ENCODE measurements at places on chromosomes 3 and 15.
A peak's percentile ranks its signal among the peaks of the same experiment; 100 is the strongest.

GRCh38 chr3:183252973-183253527 is at the start of gene B3GNT5:
Gene B3GNT5, plus strand, starts transcription at chr3:183253253. Its CDS starts 16,546 bp downstream, at chr3:183269799.
- no peak for DNase-seq

- DNase-seq = no peak
Observed at GRCh38 chr3:4680227-4680691, 187.1 kb downstream of the ITPR1 start.

- no peak for DNase-seq
Observed at GRCh38 chr3:154486949-154487348, 57.0 kb upstream of the GPR149 start.

- DNase-seq = no peak
Observed at GRCh38 chr3:44234648-44235268, 6.9 kb upstream of the TOPAZ1 start.

DNA sequence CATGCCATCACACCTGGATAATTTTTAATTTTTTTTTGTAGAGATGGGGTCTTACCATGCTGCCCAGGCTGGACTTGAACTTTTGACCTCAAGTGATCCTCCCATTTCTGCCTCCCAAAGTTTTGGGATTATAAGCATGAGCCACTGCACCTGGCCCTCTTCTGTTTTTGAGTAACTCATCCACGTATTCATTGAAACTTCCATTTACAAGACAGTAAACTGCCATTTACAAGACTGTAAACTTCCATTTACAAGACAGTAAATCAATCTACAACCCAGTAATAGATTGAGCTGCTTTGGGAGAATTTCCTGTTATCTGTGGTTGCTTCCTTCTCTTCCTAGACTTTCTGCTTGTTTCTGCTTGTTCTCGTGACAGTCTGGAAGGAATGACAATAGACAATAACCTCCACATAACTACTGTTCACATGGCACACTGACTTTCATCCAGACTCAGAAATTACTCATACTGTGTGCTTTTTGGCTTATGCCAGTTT is 114.7 kb upstream of the CCNL1 start:
- no peak for DNase-seq

GRCh38 chr15:57235873-57236272 is 140.4 kb upstream of the CGNL1 start:
- DNase-seq = peak; percentile 87

DNA sequence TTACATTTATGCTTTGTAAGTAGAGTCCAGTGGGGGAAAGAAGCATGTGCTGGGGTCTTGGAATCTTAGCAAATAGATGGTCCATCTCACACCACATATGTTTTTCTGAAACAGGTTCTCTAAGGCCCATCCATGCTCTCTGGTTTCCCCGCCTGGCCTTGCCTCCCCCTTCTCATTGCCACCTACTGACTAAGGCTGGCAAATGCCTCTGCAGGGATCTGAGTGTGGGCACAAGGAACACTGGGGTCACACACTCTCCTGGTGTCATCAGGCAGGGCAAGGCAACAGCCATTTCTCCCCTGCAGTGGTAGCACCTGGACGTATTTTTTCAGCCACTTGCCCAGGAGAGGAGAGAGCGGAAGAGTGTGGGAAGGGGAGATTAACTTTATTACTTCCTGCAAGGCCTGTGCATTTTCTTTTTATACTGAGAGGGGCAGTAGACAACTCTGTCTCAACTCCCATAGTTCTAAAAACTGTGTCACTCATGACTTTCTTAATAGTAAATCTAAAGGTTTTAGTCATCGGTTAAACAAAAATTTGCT is 804.2 kb upstream of the NECTIN3 start:
- DNase-seq = no peak

DNA sequence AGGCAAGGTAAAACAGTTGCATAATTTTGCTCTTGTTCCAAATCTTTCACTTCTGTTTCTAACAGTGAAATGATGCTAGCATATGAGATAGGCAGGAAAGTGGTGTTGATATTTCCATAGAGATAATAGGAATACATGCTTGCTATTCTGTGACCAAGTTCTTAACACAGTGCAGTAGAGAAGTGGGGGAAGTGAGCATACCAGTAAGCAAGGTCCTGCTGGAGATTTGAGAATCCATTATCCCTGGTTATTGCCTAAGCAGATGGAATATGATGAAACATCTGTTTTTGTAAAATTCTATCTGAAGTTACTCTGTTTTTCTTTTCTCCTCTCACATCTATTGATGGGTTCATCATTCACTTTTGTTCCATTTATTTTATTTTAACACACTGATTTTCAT is 28.7 kb downstream of the USP8 start:
- no peak for DNase-seq

- DNase-seq = no peak
Observed at GRCh38 chr15:82047453-82048400, 1.9 kb upstream of the MEX3B start.

DNA sequence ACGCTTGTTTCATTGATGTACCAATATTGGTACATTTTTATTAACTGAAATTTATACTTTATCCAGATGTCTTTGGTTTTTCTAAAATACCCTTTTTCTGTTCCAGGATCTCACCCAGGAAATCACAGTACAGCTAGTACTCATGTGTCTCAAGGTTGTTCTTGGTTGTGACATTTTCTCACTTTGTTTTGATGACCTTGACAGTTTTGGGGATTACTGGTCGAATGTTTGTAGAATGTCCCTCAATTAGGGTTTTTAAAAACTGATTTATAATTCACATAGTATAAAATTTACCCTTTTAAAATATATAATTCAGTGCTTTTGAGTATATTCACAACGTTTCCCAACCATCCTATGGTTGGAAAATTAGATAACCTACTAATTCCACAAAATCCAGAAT is 6.3 kb upstream of the SNRPN start:
- DNase-seq = no peak

GRCh38 chr3:171561596-171562323 is 101.6 kb upstream of the TNIK start:
- no peak for DNase-seq

- DNase-seq = peak; percentile 87
Observed at GRCh38 chr3:123723522-123724168, 138.8 kb upstream of the HACD2 start.

DNA sequence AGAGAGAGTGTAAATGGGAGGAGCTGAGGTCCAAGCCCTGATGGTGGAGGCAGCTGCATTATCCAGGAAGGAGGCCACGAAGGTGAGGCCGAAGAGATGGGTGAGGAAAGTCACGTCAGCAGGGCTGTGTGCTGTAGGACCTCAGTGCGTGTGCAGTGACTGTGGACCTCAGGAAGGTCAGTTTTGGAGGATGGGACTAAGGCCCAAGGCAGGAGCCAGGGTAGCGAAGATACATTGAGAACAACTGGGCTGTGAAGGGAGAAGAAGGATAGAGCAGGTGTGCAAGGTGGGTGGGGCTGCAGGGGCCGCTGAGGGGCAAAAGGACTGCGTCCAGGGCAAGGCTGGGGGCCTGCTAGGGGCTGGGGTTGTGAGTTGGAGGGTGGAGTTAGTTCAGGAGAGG is 4.9 kb downstream of the KLHL40 start:
- no peak for DNase-seq

DNA sequence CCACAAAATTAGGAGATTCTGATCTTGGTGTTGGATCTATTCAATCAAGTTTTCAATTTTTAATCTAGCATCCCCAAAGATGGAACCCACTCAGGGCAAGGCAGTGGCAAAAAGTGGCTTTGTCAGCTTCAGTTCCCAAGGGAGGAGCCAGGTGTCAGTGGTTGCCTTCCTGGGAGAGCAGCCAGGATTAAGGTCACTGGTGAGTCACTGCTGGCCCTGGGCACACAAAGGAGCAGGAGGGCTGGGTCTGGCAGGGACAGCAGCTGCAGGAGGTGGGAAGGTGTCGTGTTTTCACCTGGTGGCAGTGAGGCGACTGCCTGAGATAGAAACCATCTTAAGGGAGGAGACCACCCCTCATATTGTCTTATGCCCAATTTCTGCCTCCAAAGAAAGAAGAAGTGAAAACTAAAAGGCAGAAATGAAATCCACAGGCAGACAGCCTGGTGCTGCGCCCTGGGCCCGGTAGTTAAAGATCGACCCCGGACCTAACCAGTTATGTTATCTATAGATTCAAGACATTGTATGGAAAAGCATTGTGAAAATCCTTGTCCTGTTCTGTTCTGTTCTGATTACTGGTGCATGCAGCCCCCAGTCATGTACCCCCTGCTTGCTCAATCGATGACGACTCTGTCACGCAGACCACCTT is 5.9 kb upstream of the KLHL25 start:
- DNase-seq = peak; percentile 56

- no peak for DNase-seq
Observed at GRCh38 chr3:128338536-128339330, 128.0 kb downstream of the DNAJB8 start.

DNA sequence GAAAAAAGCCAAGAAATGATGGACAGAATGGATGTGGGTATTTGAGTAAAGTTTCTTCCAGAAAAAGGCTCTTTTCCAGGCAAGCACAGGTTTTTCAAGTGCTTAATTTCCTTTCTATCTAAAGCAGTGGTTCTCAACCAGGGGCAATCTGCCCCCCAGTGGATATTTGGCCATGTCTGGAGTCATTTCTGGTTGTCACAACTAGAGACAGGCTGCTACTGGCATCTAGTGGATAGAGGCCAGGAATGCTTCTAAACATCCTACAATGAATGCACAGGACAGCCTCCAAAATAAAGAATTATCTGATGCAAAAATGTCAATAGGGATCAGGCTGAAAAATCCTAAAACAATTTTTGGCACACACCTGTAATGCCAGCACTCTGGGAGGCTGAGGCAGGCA is 23.9 kb downstream of the SEC22C start:
- DNase-seq = no peak

DNA sequence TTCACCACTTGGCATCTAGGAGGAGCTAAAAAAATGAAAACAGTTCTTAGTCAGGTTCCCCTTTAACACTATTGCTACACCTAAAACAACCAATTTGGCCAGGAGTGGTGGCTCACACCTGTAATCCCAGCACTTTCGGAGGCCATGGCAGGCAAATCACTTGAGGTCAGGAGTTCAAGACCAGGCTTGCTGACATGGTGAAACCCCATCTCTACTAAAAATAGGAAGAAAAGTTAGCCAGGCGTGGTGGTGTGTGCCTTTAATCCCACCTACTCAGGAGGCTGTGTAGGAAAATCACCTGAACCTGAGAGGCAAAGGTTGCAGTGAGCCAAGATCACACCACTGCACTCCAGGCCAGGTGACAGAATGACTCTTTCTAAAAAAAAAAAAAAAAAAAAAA is 124.1 kb downstream of the DGKG start:
- no peak for DNase-seq

GRCh38 chr15:36428102-36428845 is 151.2 kb upstream of the CDIN1 start:
- no peak for DNase-seq

DNA sequence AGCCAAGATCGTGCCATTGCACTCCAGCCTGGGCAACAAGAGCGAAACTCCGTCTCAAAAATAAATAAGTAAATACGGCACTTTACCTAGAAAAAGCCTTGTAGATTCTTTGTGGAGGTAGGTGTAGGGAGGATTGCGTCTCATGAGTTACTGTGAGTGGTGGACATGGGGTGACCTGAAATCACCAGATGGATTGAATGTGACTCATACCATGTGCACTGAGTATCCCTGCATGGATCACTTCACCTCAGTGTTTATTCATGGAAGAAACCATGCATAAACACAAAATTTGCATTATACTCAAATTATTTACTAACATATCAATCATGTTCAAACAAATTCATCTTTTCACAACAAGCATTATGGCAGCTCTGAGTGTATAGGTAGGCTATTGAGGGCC is 55.9 kb downstream of the MRPS25 start:
- DNase-seq = no peak

GRCh38 chr3:128556907-128557306 is 63.9 kb upstream of the GATA2 start:
- DNase-seq = no peak

DNA sequence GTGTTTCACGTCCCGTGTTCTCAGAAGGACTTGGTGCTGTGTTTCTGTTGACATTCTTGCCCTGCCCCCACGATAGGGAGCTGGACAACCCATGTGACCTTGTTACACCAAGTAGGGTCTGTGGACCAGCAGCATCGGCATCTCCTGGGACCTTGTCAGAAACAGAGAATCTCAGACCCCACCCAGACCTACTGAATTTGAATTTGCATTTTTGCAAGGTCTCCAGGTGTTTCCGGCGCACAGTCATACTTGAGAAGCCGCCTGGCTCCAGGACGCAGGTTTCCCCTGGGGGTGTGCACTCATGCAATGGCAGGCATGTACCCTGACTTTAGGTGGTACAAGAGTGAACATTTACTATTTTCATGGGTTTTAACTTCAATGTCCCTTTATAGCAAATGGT is 117.9 kb downstream of the TLE3 start:
- DNase-seq = no peak

- no peak for DNase-seq
Observed at GRCh38 chr3:172289583-172289982, 158.7 kb downstream of the GHSR start.

DNA sequence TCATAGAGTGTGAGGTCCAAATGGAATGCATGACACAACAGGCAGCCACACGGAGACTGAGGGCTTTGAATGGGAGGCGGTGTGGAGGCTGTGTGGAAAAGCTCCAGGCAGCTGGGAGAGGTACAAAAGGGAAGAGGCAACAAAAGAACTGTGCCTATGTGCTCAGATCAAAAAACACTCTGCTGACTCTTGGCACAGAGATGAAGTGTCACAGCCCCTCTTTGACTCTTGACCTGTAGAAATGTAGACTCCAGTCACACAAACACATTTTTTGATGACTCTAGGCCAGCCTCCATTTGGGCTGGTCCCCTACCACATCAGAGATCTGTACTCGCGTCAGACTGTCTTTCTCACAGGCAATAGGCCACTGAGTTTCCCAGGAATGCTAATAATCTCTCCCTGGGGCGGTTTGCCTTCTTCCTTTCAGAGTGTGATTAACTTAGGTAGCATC is 456.0 kb downstream of the TUSC7 start:
- DNase-seq = no peak

GRCh38 chr3:65033576-65033975 is 345.8 kb upstream of the ADAMTS9 start:
- DNase-seq = no peak

- DNase-seq = no peak
Observed at GRCh38 chr15:83012076-83012426, 612 bp upstream of the C15orf40 start.

DNA sequence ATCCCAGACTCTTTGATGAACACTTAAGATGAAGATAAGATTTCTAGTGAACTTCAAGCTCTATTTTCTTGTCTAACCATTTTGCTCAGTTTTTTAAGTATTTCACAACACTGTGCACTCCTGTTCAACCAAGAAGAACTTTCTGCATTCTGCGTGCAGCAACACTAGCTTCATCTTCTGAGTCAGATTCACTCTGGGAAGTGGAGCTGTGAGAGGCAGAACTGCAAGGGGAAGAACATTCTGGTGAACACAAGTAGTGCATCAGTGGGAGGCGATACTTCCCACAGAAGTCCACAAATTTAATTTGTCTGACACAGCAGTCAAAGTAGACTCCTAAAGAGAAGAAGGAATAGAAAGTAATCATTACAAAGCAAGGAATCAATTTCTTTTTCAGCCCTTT is 18.1 kb downstream of the LRRC58 start:
- no peak for DNase-seq

GRCh38 chr15:22263738-22264137 is 183.4 kb downstream of the OR4M2 start:
- DNase-seq = no peak

Measured in NCI-H1694 (cell line).